Placental pericyte (primary cell): ENCODE measurements at places on chromosomes 13 and 19. TPM values are rescaled to one million over a fixed set of nuclear protein-coding genes. Genes with fewer than 3 reads are reported as not detected.

The CYP2A6 gene
- total RNA-seq = not detected in 2 replicates

The SLC17A7 gene
- total RNA-seq = not detected in 2 replicates

The ZFP28 gene
- 6.6 and 8.2 TPM in 2 replicates for total RNA-seq

The BSPH1 gene
- not detected in 2 replicates for total RNA-seq

The ANKLE1 gene
- 0.44 and 0.57 TPM in 2 replicates for total RNA-seq

The CGB5 gene
- not detected in 2 replicates for total RNA-seq

The CEACAM7 gene
- total RNA-seq = not detected in 2 replicates

The ZSWIM9 gene
- total RNA-seq = 2.0 and 3.0 TPM in 2 replicates

The KBTBD7 gene
- 4.3 and 4.6 TPM in 2 replicates for total RNA-seq

The GNA15 gene
- total RNA-seq = 0.14 TPM in 1 of 2 replicates, not detected in the other

The VSTM1 gene
- not detected in 2 replicates for total RNA-seq

The LSM14A gene
- 75.4 and 86.0 TPM in 2 replicates for total RNA-seq
